Stimulated activated CD8-positive, alpha-beta memory T cell treated with anti-CD3 and anti-CD28 coated beads, Interleukin-4, amount 100 ng/mL, for 24 hours (primary cell): ENCODE measurements at places on chromosomes 2 and 18.

DNA sequence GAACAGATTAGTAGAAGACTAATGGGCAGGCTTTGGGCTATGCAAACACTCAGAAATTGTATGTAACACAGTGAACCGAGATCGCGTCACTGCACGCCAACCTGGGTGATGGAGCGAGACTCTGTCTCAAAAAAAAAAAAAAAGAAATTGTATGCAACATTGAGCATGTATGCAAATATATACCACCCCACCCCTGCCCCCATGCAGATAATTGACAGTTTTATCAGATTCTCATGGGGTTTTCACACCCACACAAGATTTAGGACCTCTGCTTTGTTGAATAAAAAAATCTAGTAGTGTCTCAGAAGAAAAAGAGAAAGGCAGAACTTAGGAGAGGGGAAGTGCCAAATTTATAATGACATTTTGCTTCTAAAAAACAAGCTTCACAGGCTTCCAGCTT, 131.6 kb upstream of the FN1 start:
- DNase-seq: no peak

GRCh38 chr2:144208924-144209323, 311.0 kb downstream of the ZEB2 start:
- DNase-seq: no peak

- DNase-seq: no peak
Measured at GRCh38 chr2:47087051-47087450, 68.1 kb downstream of the STPG4 start.

DNA sequence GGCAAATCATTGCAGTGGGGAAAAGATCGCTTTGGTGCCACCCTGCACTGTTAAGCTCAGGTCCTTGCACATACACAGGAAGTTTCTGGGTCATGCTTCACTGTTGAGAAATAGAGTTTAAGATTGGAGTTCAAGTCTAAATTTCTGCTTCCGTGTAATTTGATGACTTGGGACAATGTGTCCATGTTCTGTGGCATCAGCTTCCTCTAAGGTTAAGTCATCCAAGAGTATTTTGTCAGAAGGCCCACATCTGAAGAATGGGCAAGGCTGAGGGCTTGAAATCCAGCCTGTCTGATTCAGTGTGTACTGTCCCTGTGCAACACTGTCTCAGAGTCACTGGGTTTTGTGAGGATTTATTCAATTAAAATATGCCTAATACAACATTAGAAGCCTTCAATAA, 880.7 kb downstream of the SUCLG1 start:
- no peak for DNase-seq

GRCh38 chr2:175922160-175922559, 79.9 kb downstream of the LNPK start:
- DNase-seq: no peak

DNA sequence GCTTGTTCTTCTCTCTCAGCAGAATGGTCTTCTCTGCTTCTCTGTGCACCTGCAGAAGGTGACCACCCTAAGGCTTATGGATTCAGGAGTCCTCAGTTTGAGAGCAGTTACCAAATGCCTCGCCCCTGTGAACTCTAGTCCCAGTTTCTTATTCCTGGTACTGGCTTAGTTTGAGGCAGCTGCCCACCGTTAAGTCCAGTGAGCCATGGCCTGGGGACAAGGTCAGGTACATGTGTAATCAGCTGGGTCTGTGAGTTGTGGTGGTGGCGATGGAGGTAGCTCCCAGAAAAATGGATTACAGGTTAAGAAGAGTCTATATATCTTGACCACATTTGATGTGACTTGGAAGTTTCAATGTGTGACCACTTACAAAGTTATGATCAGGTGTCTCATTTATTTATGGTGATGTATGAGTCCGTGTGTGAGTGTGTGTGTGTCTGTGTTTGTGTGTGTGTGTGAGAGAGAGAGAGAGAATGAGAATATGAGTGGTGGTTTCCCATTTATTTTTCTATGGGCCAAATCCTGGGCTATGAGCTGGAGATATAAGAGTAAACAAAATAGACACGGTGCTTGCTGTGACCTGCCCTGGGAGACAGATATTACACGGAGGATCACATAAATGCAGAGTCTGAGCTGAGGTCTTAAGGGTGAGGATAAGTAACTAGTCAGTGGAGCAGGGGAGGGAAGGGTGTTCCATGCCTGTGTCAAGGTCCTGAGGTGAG, 13.0 kb upstream of the IL1RN start:
- no peak for DNase-seq

DNA sequence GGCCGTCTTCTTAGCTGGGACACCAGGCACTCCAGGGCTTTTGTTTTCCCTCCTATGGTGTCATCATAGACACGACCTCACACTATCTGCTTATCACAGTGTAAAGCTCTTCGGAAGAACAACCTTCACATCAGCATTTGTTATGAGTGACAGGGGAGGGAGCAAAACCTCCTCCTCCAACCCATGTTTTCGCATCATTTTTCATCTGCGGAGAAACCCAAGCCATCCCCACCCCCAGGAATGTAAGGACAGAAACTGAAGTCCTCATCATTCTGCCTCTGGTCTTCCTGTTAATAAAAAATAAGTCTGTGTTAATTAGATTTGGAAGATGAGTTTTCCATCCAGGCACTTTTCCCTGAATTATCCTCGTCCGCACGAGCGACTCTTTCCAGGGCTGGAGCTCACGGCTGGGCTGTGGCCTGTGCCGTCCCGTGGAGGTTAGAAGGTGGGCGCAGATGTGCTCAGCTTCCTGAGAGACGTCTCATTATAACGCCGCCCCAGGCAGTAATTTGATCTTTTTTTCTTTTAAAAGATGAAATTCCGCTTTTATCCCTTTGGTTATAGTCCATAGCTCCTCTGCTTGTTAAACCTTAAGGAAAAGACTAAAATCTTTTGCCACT, 101.6 kb upstream of the TMEM18 start:
- DNase-seq: no peak

- no peak for DNase-seq
Measured at GRCh38 chr2:99777656-99778290, 288.0 kb upstream of the REV1 start.

- no peak for DNase-seq
Measured at GRCh38 chr2:85143463-85144082, 10.4 kb downstream of the TCF7L1 start.

- no peak for DNase-seq
Measured at GRCh38 chr2:219035942-219036341, 5.4 kb downstream of the CFAP65 start.

- no peak for DNase-seq
Measured at GRCh38 chr2:181911830-181912229, 20.3 kb downstream of the ITPRID2 start.
